ENCODE measurements at places on chromosomes 3 and 15.

GRCh38 chr15:31397851-31398661, 71.4 kb downstream of the KLF13 start:
- DNase-seq: no peak

GRCh38 chr15:40470423-40471104, at the start of gene CHST14:
Gene CHST14 (plus strand): TSS chr15:40470984. CDS start chr15:40471214, 230 bp downstream.
- peak; percentile 48 for DNase-seq

DNA sequence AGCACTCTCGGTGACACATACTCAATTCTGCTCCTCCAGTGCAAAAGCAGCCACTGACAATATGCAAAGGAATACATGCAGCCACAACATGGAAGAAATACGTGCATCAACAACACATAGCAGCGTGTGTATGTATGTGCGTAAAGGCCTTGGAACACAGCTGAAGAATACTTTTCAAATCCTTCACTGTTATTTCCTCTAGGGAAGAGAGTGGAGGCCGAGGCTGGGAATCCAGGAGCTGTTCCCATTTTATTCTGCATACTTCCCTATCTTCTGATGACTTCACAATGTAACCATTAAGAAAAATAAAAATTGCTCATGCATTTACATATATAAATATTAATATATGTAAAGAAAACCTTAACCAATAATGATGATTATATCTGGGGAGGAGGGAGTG, 36.6 kb upstream of the MGLL start:
- no peak for DNase-seq

- peak; percentile 79 for DNase-seq
These were observed 163.7 kb downstream of the PLD1 start for GRCh38 chr3:171646357-171647133.

- no peak for DNase-seq
These were observed 11.9 kb downstream of the SPINT1 start for GRCh38 chr15:40855706-40856234.

DNA sequence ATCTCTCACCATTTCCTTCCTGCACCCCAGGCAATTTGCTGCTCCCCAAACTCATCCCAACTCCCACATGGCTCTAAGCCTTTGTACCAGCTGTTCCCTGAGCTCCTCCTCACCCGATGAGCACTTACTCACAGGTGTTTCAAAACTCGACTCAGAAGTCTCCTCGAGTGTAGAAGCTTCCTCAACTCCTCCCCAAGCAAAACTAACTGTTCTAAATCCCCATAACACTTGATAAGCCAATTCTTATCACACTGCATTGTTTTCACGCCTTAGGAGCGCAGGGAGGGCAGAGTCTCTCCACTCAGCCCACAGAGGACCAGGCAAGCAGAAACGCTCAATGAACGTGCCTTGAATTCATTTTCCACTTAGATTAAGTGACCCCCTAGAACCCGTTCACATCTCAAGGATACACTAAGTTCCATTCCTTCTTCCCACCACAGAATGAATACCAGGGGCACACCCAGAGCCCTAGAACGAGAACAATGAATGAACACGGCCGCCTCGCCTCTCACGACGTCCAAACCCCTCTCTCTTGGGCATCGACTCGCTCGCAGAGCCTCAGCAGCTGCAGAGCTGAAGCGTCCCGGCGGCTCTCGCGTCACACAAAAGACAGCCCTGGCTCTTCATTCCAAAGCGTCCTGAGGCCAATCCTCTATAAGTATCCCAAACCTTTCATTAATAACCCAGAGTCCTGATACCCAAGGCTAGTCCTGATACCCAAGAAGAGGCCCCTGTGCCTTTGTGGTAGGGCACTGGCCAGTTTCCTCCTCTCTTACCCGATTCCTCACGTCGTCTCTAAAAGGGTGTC, 1.1 kb downstream of the RAF1 start:
- peak; percentile 62 for DNase-seq

DNA sequence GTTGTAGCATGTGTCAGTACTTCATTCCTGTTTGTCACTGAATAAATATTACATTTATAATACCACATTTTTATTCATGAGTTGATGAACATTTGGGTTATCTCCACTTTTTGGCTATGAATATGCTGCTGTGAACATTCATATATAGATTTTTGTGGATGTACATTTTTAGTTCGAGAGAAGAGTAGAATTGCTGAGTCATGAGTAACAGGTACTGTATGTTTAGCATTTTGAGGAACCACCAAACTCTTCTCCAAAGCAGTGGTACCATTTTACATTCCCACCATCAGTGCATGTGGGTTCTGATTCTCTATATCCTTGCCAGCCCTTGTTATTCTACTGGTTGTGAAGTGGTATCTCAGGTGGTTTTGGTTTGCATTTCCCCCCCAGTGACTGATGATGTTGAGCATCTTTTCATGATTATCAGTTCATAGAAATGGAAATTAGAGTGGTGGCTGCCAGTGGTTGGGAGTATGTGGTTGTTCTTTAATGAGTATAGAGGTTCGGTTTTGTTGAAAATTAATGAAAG, 59.6 kb downstream of the CCDC66 start:
- DNase-seq: no peak

DNA sequence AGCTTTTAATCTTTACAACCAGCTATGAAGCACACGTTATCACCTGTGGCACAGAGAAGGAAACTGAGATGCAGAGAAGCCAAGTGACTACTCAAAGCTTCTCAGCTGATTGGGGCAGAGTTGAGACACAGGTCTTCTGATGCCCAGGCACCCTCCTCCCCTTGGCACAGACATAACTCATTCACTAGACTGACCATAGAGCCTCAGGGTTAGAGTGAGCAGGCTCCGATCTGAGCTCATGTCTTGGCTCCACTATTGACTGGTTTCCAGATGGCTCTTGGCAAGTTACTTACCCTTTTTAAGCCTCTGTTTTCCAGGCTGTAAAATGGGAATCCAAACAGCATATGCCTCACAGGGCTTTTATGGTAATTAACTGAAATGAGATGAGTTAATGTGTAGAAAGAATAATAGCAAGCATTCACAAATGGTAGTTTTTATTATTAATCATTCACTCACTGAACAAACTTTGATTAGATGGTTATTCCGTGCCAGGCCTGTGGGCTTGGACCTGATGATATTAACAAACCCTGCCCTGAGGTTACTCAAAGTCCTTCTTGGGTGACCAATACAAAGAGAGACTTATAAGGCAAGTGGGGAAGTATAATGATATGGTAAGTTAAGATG, 184.3 kb downstream of the ANXA2 start:
- DNase-seq: no peak

DNA sequence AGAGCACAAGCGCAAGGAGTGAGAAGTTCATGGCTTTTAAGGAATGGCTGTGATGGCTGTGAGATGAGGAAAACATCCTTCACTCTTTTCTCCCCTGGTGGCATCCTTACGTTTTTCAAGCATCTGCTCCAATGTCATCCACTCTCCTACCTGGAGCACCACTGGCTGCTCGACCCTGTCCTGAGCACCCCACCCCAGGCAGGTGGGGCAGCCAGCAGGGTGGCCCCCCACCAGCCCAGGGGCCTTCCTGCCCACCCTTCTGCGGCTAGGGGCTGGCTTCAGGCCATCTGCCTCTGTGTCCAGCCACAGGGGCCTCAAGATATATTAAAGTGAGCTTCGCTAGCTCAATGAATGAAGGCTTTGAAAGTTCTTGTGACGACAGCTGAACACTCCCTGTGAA, 56.1 kb downstream of the ATP10A start:
- DNase-seq: no peak

DNA sequence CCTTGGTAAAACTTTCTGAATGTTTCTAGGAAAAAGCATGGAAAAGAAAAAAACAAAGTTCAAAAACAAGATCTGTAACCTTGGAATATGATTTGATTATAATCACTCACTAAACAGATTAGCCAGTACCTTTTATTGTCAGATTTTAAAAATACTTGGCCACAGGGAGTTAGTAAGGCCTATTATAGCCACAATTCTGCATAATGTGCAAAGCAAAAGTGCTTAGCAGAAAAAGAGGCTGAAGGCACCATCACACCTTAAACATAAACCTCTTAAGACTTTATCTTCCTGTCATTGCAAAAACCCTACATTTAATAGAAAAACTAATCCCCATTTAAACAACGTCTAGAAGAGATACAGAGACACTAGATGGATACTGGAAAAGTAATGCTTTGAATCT, 41.8 kb downstream of the CHSY1 start:
- no peak for DNase-seq

DNA sequence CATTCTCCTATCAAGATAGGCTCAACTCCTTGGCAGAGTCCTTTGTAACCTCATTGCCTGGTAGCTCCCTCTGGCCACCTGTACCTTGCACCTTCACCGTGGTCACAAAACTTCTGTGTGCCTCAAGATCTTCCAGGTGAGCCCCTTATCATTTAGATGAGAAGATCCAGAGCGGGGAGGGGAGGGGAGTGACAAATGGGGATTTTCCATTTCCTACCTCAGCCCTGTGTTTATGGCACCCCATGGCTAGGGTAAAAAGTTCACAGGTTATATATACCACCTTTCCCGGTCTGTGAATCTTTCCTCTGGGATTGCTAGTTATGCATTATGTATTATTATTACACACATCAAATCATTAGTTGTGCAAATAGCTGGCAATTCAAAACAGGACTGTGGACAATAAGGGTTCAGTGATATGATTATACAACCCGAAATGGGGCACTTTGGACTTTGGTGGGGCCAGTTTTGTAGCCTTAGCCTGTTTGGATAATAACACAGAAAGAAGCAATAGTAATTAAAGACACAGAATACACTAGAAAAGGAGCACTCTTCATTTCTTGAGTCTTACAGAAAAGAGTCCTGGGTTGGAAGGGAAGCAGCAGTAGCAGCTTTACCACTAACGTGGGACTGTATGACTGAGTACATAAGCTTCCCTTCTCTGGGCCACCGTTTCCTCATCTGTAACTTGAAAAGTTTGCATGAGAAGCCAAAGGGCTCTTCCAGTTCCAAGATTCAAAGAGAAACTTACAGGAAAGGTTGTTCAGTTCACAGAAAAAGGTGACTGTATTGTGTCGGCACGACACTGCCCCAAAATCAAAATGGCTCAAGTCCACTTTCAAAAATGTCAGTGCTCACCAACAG, 7.1 kb downstream of the TLE3 start:
- DNase-seq: no peak

- DNase-seq: peak; percentile 90
These were observed 46.7 kb downstream of the AMOTL2 start for GRCh38 chr3:134327594-134327975.

DNA sequence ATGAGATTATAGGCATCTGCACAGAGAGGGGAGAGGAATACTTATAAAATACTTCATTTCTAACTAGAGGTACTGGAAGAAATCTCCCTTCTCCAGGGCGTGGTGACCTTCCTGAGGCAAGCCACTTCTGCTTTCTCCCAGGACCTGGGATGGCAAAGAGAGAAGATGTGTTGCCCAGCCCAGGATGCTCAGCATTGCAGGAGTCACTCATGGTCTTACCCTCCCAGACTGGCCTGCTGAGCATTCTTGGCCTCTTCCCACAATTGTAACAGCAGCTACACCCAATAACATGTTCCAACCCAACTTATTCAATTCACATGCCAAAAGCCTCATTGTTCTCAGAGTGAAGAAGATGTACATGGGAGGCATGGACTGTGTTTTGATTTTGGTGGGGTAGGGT, 37.9 kb downstream of the IL20RB start:
- no peak for DNase-seq

GRCh38 chr3:113158171-113158570, 53.2 kb upstream of the BOC start:
- peak; percentile 39 for DNase-seq

DNA sequence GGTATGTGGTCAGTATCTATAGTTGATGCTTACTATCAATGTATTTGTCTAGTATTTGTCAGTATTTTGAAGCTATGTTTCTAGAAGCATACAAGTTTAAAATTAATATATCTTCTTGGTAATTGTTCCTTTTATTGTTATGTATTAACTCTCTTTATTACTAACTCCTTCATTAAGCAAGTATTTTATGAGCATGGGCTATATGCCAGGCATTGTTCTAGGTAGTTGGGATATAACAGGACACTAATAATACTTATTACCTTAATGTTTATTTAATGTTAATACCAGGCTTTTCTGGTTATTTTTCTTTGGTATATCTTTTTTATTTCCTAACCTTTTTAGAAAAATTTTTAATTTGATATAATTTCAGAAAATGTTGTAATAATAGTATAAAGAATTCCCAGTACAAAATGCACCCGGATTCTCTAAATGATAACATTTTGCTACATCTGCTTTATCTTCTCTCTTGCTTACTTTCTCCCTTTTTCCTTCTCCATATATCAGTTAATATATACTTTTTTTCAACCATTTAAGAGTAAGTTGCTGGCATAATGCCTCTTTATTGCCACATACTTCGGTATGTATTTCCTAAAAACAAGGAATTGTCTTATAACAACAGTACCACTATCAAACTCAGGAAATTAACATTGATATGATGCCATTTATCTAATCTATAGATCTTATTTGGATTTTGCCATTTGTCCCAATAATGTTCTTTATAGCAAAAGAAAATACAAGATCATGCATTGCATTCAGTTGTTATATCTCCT, 30.9 kb downstream of the LRRC49 start:
- DNase-seq: peak; percentile 35

DNA sequence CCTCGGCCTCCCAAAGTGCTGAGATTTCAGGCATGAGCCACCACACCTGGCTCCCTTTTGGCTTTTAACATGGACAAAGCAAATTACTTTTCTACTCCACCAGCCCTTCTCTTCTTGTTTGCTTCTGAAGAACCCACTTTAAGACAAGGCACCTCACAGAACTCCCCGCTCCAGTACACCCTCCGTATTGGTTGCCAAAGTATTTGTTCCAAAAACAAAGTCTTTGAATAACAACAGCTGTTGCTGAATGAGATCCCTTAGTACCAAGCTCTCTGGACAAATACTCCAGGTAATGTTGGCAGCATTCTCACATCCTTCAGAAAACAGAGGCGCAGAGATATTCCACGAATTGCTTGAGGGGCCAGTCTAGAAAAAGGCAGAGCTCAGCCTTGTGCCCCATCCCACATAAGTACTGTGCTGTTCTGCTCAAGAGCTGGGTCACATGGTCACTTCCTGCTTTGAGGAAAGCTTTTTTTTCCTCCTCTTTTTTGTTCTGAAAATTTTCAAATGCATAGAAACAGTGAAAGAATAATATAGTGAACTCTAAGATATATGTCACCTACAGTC, 7.3 kb upstream of the CHCHD6 start:
- no peak for DNase-seq

GRCh38 chr3:134908271-134908670, 113.2 kb downstream of the EPHB1 start:
- DNase-seq: no peak

DNA sequence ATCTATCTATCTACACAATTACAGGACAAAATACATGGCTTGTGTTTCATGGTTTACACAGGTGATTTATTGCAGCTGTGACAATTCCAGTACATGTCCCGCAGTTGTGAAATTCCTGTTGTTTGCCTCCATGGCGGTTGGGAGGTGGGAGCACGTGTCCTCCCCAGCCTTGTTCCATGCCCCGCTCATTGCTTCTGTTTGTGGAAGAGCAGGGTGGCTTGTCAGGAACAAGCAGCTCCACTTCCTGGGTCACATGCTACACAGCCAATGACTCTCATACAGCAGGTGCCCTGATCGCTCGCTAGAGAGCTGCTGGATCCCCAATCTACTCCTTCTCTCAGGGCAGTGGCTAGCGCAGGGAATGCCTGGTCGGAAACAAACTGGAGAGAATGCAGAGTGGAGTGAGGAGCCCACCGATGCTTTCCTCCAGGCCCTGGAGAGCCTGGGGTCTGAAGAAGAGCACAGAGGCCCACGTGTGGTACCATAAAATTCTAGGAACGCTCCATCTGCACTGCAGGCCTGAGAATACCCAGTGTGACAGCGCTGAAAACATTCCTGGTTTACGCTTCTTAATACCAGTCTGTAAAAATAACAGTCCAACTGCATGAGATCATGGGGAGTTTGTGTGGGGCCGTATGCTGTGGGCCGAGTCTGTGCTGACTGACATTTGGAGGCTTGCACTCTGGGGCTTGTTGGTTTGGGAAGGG, 270.6 kb upstream of the RGMA start:
- DNase-seq: no peak

All from fibroblast of mammary gland (primary cell).